ENCODE measurements at places on chromosomes 16 and 17.

GRCh38 chr16:27424772-27425498 is 23.0 kb downstream of the IL21R start:
- no peak for DNase-seq

GRCh38 chr16:56303066-56303715 is 111.9 kb downstream of the GNAO1 start:
- no peak for DNase-seq

- no peak for DNase-seq
Observed at GRCh38 chr17:77129568-77130301, 11.0 kb upstream of the SEC14L1 start.

DNA sequence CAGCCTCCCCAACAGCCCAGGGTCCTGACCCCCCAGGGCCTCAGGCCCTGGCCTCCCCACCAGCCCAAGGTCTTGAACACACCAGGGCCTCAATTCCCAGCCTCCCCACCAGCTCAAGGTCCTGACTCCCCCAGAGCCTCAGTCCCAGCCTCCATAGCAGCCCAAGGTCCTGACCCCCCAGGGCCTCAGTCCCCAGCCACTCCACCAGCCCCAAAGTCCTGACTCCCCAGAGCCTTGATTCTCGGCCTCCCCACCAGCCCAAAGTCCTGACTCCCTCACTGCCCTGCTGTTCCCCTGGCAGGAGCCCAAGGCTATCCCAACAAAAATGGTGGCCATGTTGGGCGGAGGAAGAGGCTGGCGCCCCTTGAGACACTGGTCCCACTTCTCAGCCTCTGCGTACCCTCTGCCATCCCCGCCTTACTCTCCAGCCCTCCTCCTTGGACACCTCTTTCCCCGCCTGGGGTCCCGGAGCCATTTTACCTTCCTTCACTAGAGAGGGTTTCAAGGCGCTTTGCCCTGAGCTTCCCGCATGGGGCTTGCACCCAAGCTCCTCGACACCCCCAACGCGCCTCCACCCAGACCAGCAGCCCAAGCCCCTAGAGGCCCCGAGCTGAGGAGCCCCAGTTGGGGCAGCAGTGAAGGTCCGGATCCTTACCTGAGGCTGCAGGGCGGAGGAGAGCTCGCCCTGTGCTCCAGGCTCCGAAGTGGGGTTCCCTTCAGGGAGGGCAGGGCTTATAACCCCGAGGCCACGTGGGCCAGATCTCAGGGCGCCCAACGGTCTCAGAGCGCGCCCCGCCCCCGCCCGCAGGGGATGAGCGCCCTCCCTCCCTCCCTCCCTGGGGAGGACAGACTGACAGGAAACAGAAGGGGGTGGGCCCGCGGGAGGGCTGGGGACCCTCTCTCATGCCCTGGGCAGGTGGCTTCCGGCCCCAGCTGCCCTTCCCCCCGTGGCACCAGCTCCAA is 3.5 kb upstream of the TSPOAP1 start:
- DNase-seq, result peak; percentile 81

DNA sequence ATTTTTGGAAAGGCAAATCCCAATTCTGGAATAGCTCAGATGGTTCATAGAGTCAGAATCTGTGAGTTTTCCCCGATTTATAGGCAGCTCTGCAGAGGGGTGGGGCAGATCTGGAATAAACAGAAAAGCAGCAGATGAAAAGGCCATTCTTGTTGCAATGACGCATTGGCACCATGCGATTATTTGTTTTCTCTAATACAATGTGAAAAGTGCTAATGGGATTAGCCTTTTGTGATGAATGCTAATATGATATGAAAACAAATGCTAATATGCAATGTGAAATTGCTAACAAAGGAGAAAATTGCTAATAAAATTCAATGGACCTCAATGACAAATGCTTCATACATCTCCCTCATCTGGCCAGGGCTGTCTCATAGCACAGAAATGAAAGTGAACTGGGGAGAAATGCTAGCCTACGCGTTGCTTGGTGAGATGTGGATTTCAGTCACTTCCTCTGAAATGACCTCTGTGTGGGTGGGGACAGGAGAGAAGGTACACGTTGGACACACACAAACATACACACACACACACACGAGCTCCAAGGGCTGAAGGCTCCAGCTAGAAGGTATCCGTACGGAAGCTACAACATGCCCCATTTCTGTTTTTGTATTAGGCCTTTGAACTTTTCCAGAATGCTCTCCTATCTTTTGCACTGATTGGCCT is 394.5 kb downstream of the XYLT1 start:
- no peak for DNase-seq

DNA sequence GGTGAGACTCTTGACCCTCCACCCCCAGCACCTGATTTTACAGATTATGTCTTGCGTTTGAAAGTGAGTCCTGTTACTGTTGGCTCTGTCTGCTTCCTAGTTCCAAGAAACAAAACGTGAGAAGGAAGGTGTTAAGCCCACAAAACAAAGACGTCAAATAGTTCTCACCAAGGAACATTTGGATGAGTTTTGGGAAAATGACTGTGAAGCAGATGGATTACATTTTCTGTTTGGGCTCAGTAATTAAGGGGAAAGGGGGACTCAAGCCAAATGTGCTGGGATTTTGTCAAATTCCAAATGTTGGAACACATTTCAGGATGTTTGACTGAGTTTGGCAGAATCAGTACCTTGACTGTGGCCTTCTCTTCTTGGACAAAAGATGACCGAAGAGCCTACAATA is 71.2 kb downstream of the PCTP start:
- DNase-seq, result no peak

- no peak for DNase-seq
Observed at GRCh38 chr17:43671031-43671692, 9.4 kb upstream of the MEOX1 start.

- DNase-seq, result no peak
Observed at GRCh38 chr16:4160658-4161430, 44.6 kb upstream of the ADCY9 start.

GRCh38 chr17:68972119-68972704 is 17.0 kb upstream of the ABCA8 start:
- peak; percentile 10 for DNase-seq

- no peak for DNase-seq
Observed at GRCh38 chr17:40884708-40885512, at the start of gene KRT20. KRT20 (minus strand) TSS chr17:40885242; CDS start chr17:40885185, 57 bp downstream.

DNA sequence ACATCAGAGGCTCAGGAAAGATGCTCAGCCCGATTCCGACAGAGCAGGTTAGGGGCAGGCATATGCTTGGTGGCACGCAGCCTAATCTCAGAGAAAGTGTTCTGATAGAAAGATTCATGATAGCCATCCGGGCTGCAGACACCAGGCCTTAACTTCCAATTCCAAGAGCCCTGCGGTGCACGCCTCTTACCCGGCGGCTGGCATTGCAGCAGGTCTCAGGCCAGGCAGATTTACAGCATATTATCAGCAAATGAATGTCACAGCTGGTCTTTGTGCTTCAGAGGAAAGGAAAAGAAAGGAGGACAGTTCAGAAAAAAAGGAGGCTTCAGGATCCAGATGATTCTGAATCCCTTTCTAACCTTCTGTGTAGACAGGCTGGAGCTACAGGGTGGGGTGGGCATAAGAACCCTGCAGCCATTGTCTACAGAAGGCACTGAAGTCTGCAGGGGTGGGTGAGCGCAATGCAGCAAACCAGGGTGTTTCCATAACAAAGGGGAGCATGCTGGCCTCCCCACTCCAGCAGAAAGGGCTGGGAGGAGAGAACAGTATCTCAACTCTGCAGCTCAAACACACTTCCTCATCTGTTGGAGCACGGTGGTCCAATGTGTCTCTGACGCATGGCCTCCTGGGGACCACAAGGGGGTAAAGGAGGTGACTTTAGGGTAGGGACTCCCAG is 277.4 kb upstream of the XYLT1 start:
- no peak for DNase-seq

DNA sequence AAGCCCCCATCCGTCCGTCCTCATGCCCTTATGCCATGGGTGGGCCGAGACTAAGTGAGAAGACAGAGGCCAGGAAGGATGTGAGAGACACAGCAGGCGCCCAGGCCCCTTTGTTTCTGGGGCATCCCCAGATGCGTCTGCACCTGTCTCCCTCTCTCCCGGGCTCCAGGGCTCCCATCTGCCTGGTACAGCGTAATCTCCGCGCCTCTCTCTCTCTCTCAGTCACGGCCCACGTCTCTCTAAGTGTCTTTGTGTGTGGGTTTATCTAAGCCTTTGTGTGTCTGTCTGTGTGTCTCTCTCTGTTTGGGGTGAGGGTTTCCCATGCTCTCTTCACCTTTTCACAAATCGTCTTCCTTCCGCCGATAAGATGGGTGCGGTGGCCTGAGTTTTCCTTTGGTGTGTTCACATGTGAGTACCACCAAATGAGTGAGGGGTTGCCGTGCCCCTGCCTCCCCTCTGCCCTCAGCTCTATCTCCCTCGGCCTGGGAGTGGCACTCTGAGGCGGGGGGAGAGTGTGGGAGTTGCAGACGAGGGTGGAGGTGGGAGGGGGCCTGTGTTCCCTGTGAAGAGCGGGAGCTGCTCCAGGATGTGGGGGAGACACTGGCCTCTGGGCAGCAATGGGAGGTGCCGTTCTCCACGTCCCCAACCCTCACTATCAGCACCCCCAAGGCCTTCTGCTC is 25.8 kb upstream of the ABCC3 start:
- DNase-seq, result no peak

DNA sequence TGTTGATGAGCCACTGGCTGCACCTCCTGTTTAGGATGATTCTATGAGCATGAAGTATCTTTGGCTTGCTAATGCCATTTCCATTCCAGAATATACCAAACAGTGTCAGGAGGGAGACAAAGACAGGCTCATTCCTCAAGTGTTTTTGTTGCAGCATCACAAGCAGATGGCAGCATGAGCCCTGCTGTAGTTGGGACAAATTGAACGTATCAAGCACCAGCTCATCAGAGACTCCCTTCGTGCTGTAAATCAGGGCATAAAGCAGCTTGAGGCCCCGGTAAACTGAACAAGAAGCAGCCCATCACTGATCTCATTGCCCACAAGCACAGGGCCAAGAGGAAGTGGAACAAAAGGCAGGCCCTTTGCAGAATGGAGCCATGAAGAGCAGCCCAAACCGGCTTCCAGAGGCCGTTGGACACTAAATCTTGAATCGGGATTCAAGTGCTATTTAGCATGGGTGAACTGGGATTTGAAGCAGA is 45.9 kb upstream of the HS3ST3A1 start:
- DNase-seq, result no peak

DNA sequence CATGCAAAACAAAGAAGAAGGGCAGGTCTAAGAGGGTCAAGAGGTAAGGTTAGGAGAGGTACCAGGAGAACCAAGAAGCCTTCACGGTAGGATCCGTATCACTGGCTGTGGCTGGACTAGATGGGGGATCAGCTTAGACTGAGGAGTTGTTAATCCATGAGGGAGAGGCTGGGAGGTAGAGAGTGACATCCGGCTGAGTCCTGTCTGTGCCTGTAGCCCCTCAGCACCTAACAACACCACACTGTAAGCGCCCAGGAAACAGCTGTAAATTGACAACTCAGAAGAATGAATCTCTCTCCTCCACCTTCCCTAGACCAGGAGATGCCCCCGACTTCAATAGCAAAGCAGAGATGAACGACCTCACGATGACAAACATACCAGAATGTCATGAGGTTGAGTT is 199.4 kb upstream of the RPL38 start:
- DNase-seq, result no peak

- DNase-seq, result no peak
Observed at GRCh38 chr16:54453871-54454270, 167.3 kb upstream of the IRX3 start.

GRCh38 chr16:86122681-86123342 is 223.8 kb downstream of the IRF8 start:
- no peak for DNase-seq

DNA sequence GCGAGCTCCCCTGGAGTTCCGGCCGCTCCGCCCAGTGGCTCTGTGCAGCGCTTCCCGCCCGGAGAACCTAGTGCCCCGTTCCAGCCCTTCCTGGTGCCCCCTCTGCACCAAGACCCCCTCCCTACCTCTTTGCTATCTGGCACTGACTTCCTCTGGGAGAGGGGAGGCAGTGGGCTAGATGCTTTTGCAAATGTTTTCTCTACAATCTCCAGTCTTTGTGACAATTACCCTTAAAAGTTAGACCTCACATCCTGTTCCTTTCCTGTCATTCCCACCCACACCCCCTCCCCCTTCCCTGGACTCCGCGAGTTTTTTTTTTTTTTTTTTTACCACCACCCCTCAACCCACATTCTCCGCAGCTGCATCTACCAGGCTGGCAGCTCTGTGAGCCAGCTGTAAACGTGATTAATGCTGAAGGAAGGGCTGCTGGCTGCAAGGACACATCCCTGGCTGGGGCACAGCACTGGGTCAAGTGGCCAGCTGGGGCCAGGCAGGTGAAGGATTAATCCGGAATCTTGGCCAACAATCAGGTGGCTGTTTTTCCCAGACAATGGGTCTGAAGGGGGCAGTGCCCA is 101.5 kb downstream of the MGAT5B start:
- DNase-seq, result no peak

GRCh38 chr17:82228278-82228841 is 482 bp upstream of the SLC16A3 start:
- DNase-seq, result peak; percentile 77

DNA sequence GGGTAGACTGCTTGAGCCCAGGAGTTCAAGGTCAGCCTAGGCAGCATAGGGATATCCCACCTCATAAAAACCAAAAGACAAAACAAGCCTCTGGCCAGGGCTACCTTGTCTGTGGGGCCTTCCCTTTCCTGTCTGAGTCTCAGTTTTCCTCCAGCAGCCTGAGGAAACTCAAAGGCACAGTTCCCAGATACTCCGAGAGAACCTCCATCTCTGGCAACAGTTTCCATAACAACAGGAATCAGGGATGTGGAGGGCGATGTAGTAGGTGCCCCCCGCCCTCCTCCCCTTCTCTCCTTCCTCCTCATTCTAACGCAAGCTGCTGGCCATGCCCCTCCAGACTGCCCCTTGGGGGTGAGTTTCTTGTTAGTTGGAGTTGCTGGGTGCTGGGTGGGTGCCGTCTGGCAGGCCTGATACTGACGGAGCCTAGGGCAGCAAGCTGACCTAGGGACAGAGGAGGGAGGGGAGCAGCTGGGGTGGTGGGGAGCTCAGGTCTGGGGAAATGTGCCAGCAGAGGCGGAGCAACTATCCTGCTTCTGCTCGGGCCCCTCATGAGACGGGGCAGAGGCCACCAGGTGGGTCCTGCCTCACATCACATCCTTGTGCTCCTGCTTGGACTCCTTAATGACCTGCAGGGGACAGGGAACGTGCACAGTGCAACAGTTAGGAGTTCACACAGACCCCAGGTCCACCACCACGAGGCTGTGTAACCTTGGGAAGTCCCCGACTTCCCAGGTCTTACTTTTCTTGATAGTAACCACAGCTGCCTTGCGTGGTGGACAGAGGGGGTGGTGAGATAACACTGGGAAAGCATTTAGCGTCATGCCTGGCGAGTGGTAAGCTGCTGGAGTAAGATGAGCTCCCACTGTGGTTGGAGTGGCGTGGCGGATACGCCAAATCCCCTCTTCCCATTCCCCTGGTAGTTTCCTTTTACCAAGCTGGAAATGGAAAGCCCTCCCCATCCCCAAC is 7.8 kb upstream of the EFTUD2 start:
- DNase-seq, result no peak

DNA sequence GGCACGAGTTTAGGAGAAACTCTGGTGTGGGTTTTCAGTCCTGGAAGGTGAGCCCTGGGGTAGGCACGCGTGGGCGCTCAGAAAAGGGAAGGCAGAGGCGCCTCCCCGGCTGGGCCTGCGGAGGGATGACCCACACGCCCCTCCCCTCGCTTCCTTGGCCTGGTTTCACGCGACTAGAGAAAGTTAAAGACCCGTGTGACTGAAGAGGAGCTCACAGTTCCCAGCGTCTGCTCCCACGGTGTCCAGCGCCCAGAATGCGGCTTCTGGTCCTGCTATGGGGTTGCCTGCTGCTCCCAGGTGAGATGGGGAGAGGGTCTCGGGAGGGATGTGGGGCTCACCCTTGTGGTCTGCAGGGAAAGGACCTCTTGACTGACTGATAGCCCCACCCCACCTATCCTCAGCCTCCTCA is at the start of gene CD300LG:
Gene CD300LG (plus strand): TSS at position 214 of the 409 bp plus-strand sequence. CDS start 41 bp downstream, at position 255.
- no peak for DNase-seq

Measured in germinal center (tissue), 1 donor.